ENCODE measurements at places on chromosomes 3 and 15.

GRCh38 chr15:48507416-48508065 lies 138.0 kb downstream of the FBN1 start:
- DNase-seq: no peak
- H3K4me3 ChIP-seq: no peak overlapping the region
- no peaks in the 10 kb centered on the region for H3K4me1 ChIP-seq
- no peaks in the 10 kb centered on the region for H3K27me3 ChIP-seq
- no peak overlapping the region for H3K27ac ChIP-seq
- peaks cover 17% of the 10 kb centered on the region for H3K36me3 ChIP-seq

DNA sequence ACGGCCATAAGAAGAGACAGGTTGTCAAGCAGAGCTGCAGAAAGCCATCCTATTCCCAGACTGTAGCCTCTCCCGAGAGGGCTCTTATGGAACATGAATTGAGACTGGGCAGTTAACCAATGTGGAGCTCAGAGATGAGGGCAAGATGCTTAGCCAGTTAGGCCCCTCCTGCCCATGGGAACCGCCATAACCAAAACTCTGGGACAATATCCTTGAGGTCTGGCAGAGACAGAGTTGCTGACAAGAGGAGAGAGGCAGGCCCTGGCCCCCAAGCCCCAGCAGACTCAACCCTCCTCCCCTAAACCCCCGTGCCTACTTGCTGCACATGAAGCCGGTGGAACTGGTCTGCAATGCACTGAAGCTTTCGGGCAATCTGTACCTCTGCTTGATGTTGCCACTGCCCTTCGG lies 4.8 kb downstream of the BMF start:
- peaks cover 6% of the 10 kb centered on the region for H3K36me3 ChIP-seq
- peak overlapping the region; percentile 97 for H3K27ac ChIP-seq
- peak overlapping the region; percentile 50 for H3K4me3 ChIP-seq
- H3K27me3 ChIP-seq: no peaks in the 10 kb centered on the region
- peaks cover 83% of the 10 kb centered on the region for H3K4me1 ChIP-seq
- DNase-seq: no peak

DNA sequence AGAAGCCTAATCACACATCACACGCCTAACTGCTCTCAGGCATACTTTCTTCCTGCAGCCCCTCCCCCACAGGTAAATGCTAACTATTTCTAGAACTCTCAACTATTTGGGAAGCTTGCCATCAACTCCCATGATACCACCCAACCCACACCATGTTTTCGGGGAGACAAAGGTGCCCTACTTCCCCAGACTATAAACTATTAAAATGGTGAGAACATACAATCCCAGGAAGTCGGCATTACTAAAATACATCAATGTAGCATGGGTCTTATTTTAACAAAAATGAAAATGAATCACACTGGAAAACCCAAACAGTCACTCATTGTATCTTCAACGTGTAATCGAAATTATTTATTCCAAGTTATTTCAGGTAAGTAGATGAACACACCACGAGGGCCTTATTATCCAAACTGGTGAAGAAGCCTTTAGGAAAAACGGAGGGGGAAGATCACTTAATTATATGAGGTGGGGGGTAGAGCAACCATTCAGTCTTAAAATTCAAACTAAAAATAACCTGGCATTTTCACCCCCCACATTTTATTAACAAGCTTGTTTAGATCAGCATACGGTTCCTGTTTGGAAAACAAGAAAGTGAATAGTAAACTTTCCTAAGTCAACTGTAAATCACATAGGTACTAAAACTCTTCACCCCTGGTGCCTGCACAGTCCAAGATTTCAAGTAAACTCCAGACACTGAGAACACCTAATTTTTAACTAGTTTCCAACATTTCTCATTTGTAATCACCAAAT lies 1.9 kb downstream of the TBL1XR1 start:
- peak overlapping the region; percentile 98 for H3K27ac ChIP-seq
- no peaks in the 10 kb centered on the region for H3K27me3 ChIP-seq
- peaks cover 5% of the 10 kb centered on the region for H3K36me3 ChIP-seq
- peaks cover 54% of the 10 kb centered on the region for H3K4me1 ChIP-seq

DNA sequence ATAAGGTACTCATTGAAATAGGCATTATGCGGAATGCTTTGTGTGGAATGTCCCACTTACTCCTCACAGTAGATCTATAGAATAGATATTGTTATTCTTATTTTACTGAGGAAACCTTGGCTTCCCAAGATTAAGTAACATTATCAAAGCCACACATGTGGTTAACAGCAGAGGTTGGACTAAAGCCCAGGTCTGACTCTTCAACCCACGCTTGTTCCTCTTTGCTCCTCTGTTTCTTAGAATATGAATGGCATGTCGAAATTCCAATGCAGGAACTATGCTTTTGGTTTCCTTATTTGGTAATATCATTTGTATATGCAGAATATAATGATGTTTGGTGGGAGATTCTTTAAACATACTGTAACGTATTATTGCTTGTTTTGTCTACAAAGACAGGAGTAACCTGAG lies 818.8 kb upstream of the LMCD1 start:
- H3K36me3 ChIP-seq: no peaks in the 10 kb centered on the region
- no peak for DNase-seq
- H3K4me1 ChIP-seq: peaks cover 11% of the 10 kb centered on the region
- H3K27me3 ChIP-seq: no peaks in the 10 kb centered on the region

DNA sequence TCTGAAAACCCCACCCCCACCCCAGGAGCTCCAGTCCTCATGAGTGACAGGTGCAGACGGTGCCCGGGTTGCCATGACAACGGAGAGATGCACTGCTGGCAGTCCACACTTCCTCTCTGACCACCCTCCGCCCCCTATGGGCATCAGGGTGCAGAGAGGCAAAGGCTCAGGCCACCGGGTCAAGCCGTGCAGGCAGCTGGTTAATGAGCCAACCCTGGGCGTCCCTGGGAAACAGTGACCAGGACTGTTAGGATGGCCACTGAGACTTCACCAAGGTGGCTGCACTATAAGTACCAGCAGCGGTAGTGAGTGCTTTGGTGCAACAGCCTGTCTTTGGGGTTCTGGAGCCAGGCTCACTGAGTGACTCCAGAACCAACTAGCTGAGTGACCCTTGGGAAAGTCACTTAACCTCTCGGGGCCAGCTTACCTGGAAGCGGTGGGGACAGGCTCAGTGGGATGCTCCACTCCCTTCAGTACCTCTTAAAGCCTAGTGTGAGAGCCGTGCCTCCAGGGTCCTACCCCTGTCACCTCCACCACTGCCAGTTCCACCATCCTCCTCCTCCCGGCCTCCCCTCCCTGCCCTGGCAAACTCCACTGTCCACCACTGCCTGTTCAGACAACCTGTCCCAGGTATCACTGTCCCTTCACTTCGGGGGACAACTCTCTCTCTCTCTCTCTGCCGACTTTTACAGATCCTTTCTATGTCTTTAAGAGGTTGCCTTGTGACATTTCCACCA lies 121.0 kb upstream of the PRR20G start:
- H3K4me3 ChIP-seq: no peak overlapping the region
- H3K36me3 ChIP-seq: no peaks in the 10 kb centered on the region
- no peaks in the 10 kb centered on the region for H3K4me1 ChIP-seq

- H3K36me3 ChIP-seq: no peaks in the 10 kb centered on the region
- H3K27me3 ChIP-seq: peaks cover 30% of the 10 kb centered on the region
- DNase-seq: no peak
- no peaks in the 10 kb centered on the region for H3K4me1 ChIP-seq
- H3K27ac ChIP-seq: no peak overlapping the region
- no peak overlapping the region for H3K4me3 ChIP-seq
These were observed 132.7 kb upstream of the ONECUT1 start for GRCh38 chr15:52922871-52923270.

DNA sequence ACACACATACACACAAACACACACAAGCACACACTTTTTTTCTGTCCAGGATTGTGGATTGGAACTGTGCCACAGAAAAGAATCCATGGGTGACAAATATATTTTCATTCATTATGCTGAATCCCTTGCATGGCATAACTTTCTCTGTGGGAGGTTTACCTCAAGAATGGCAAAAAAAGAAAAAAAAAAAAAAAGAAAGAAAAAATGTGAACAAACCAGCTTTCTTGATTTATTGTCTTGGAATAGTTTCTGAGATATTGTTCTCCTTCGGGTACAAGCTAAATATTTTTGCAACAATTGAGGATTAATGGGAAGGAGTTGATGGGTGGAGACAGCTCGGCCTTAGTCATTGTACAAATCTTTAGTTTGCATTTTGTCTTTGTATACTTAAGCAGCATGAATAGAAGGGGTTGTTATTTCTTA lies 153.1 kb downstream of the GMNC start:
- H3K4me1 ChIP-seq: peaks cover 48% of the 10 kb centered on the region
- peak overlapping the region; percentile 70 for H3K27ac ChIP-seq
- H3K36me3 ChIP-seq: peaks cover 1% of the 10 kb centered on the region
- no peak overlapping the region for H3K4me3 ChIP-seq
- no peaks in the 10 kb centered on the region for H3K27me3 ChIP-seq
- DNase-seq: no peak

GRCh38 chr3:113304102-113304501 lies 92.7 kb downstream of the BOC start:
- peaks cover 7% of the 10 kb centered on the region for H3K4me1 ChIP-seq
- no peaks in the 10 kb centered on the region for H3K27me3 ChIP-seq
- no peak overlapping the region for H3K27ac ChIP-seq
- H3K36me3 ChIP-seq: peaks cover 2% of the 10 kb centered on the region

GRCh38 chr3:189270248-189270832 lies 98.6 kb downstream of the TPRG1 start:
- no peaks in the 10 kb centered on the region for H3K36me3 ChIP-seq
- peaks cover 23% of the 10 kb centered on the region for H3K4me1 ChIP-seq
- no peak for DNase-seq
- no peak overlapping the region for H3K27ac ChIP-seq
- H3K4me3 ChIP-seq: no peak overlapping the region

DNA sequence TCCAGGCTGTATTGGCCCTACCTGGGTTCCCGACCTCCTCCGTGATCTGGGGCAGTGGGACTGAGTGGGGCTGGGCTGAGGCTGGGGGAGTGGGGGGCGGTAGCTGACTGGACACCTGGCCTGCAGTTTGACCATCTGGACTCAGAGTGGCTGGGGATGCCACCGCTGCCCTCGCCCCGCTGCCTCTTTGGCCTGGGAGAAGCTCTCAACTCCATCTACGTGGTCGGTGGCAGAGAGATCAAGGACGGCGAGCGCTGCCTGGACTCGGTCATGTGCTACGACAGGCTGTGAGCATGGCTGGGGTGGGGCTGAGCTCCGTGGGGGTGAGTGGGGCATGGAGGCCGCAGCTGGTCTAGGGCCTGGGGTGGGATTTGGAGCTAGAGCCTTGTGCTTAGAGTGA lies 2.7 kb downstream of the KLHL40 start:
- H3K36me3 ChIP-seq: no peaks in the 10 kb centered on the region
- H3K4me3 ChIP-seq: no peak overlapping the region
- no peaks in the 10 kb centered on the region for H3K4me1 ChIP-seq

DNA sequence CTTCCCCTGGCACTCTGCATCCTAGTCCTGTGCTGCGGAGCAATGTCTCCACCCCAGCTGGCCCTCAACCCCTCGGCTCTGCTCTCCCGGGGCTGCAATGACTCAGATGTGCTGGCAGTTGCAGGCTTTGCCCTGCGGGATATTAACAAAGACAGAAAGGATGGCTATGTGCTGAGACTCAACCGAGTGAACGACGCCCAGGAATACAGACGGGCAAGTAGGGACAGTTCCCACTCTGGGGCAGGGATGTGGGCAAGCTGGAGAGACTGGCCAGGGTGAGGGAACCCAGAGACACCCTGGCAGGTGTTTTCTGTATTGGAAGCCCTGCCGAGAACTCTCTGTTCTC lies 247 bp downstream of the FETUB start:
- no peak overlapping the region for H3K4me3 ChIP-seq
- peaks cover 51% of the 10 kb centered on the region for H3K27me3 ChIP-seq
- no peak overlapping the region for H3K27ac ChIP-seq
- no peak for DNase-seq
- H3K4me1 ChIP-seq: no peaks in the 10 kb centered on the region
- no peaks in the 10 kb centered on the region for H3K36me3 ChIP-seq

GRCh38 chr3:21778715-21779114 lies 27.7 kb upstream of the ZNF385D start:
- H3K27ac ChIP-seq: no peak overlapping the region
- no peaks in the 10 kb centered on the region for H3K36me3 ChIP-seq
- H3K27me3 ChIP-seq: peaks cover 11% of the 10 kb centered on the region
- DNase-seq: no peak
- no peak overlapping the region for H3K4me3 ChIP-seq
- H3K4me1 ChIP-seq: peaks cover 4% of the 10 kb centered on the region

DNA sequence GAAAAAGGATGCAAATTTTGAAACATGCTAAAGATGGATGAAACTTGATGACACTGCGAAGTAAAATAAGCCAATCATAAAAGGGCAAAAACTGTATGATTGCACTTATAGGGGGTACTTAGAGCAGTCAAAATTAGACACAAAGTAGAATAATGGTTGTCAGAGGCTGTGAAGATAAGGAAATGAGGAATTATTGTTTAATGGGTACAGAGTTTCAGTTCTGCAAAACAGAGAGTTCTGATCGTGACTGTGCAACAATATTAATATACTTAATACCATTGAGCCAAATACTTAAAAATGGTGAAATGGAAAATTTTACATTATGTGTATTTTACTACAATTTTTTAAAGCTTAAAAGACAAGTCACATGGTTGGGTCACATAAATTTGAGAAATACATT lies 35.1 kb downstream of the UBE3A start:
- no peak overlapping the region for H3K27ac ChIP-seq
- no peak for DNase-seq
- no peak overlapping the region for H3K4me3 ChIP-seq

DNA sequence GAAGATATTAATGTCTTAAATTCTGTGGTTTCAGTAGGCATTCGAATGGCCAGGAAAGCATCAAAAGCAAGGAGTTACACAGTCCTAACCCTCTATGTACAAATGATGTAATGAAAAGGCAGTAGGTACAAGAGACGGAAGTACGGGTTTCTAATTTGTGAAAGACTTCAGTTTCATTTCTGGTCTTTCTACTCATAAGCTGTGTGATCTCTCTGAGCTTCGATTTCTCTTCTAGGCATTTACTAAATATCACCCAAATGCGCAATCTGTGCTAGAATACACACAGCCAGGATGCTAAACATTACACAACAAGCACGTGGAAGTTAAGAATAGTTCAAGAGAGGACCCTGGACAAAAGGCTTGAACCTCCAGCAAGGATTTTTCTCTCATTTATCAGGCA lies 17.9 kb upstream of the STIMATE start:
- H3K36me3 ChIP-seq: peaks cover 13% of the 10 kb centered on the region
- H3K4me1 ChIP-seq: no peaks in the 10 kb centered on the region
- no peaks in the 10 kb centered on the region for H3K27me3 ChIP-seq
- no peak overlapping the region for H3K27ac ChIP-seq
- no peak overlapping the region for H3K4me3 ChIP-seq

GRCh38 chr3:157501863-157502262 lies 1.4 kb downstream of the VEPH1 start:
- peaks cover 35% of the 10 kb centered on the region for H3K4me1 ChIP-seq
- no peaks in the 10 kb centered on the region for H3K36me3 ChIP-seq
- H3K4me3 ChIP-seq: no peak overlapping the region

- H3K27me3 ChIP-seq: no peaks in the 10 kb centered on the region
- H3K4me1 ChIP-seq: peaks cover 11% of the 10 kb centered on the region
- H3K27ac ChIP-seq: no peak overlapping the region
- no peak for DNase-seq
- H3K4me3 ChIP-seq: no peak overlapping the region
- no peaks in the 10 kb centered on the region for H3K36me3 ChIP-seq
These were observed 118.5 kb downstream of the MYLK start for GRCh38 chr3:123765475-123766128.

- no peaks in the 10 kb centered on the region for H3K36me3 ChIP-seq
- H3K27ac ChIP-seq: peak overlapping the region; percentile 29
- no peak overlapping the region for H3K4me3 ChIP-seq
- H3K27me3 ChIP-seq: no peaks in the 10 kb centered on the region
These were observed 5.5 kb downstream of the LMOD3 start for GRCh38 chr3:69116897-69117296.

Measured in mesothelial cell of epicardium (in vitro differentiated cells).